Esophagus squamous epithelium (tissue), 5 donors: ENCODE measurements at places on chromosomes 5 and 9.

DNA sequence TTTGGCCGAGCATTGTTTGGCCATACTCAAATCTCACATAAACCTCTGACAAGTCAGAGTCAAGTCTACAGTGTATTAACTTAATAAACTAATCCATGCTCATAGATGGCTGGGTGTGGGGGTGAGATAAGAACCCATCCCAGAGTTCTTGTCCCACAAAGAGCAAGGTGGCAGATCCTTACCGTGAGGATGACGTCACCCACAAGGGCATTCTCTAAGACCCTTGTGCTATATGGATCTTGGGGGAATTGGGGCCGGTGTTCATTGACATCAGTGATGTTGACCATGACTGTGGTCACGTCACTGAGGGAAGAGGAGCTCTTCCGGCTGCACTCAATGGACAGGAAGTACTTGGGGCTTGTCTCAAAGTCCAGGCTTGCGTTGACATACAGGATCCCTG lies 62.1 kb downstream of the FAT2 start:
- DNase-seq, result no peak

DNA sequence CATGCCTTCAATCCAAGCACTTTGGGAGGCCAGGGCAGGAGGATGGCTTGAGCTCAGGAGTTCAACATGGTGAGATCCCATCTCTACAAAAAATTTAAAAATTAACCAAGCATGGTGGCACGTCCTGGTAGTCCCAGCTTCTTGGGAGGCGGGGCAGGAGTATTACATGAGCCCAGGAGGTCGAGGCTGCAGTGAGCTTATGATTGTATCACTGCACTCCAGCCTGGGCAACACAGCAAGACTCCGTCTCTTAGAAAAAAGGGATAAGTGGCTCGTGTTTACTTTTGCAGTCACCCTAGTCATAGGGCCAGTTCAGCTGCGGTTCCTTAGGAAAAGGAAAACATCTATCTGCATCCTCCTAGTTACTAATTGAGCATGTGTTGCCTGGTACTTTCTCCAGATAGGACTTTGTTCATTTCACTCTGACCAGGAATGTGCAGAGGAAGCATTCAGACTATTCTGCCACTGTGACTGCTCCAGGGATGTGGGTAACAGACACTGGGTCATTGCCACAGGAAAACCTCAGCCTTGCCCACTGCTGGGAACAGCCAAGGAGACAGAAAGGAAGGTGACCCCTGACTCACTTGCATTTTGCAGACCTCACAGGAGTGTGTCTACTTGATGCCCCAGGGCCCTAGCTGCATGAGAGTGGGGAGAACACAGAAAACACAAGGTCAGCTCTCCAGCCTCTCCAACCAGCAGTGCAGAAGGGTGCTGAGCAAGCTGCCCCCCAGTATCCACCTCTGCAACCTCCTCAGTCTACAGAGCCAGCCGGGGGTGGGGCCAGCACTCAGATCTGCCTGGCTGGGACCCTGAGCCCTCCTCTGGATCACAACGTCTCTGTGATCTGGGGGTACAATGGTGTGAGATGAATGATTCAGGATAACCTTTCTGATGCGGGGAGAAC lies 33.9 kb upstream of the ALDH1B1 start:
- no peak for DNase-seq

DNA sequence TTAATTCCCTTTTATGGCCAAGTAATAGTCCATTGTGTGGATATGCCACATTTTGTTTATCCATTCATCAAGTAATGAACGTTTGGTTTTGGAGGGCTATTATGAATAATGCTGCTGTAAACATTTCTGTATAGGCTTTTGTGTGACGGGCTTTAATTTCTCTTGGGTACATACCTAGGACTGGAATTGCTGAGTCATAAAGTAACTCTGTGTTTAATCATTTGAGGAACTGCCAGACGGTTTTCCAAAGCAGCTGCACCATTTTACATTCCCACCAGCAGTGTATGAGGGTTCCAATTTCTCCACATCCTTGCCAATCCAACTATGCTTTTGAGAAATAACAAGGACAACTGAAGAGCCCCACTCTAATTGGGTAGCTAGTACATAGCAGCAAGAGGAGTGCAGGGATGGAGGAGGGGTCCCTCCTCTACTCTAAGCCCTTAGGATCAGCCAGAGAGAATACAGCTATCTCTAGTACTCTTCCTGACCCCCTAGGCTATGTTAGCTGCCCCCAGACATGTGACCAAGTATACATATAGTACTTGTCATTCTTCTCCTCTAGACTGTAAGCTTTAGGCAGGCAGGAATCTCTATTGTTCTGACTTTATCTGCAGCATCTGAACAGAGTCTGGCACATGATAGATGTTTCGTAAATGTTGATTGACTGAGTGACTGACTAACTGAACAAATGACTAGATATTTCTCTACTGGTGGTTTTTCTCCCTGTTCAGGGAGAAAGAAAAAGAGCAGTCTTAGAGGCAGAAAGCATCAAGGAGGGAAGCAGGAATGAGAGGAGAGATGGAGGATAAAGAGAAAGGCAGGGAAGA lies 22.1 kb upstream of the MATR3 start:
- no peak for DNase-seq

GRCh38 chr9:21527579-21527978 lies 45.5 kb upstream of the IFNE start:
- DNase-seq, result no peak

DNA sequence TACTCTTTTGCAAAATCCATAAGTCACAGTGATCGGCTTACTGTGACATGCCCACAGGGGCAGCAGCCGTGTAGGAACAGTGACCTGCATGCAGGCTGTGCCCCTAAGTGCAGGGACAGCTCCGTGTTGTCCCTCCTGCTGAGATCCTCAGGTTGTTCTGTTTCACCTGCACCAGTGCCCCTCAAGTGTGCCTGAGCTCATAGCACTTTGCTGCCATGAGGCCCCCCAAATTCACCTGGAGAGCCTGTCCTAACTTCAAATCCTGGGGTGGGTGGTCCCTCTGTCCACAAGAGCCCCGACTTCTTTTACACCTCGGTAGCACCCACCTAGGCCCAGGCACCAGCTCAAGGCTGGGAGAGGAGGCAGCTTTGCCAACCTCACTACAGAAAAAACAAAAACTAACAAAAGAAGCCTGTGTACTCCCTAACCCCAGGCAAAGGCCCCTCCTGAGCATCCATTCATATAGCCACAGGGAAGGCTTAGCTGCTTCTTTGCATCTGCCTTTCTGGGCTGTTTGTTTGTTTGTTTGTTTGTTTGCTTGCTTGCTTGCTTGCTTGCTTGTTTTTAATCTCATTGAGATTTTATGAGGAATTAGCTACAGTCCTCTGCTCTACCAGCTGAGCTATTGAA lies 214.5 kb downstream of the AUH start:
- DNase-seq, result no peak

- no peak for DNase-seq
Observed at GRCh38 chr9:131610231-131610761, 65.0 kb downstream of the PRRT1B start.

- no peak for DNase-seq
Observed at GRCh38 chr5:56512313-56512996, 279.3 kb upstream of the ANKRD55 start.
